ENCODE measurements at places on chromosomes 5 and 9.

- peak; percentile 30 for DNase-seq
Observed at GRCh38 chr9:33044677-33045282, 19.7 kb downstream of the DNAJA1 start.

- DNase-seq, result no peak
Observed at GRCh38 chr5:176944268-176944667, 45.1 kb upstream of the HK3 start.

- no peak for DNase-seq
Observed at GRCh38 chr5:33968211-33969005, 16.1 kb downstream of the SLC45A2 start.

- DNase-seq, result no peak
Observed at GRCh38 chr5:175493726-175494125, 15.4 kb downstream of the SFXN1 start.

- DNase-seq, result peak; percentile 39
Observed at GRCh38 chr5:32443145-32443540, 1.4 kb downstream of the ZFR start.

All from amniotic epithelial cell (primary cell).